ENCODE measurements at places on chromosomes 1 and 21.

- DNase-seq, result no peak
These were observed 267.2 kb upstream of the SGIP1 start for GRCh38 chr1:66266756-66267155.

DNA sequence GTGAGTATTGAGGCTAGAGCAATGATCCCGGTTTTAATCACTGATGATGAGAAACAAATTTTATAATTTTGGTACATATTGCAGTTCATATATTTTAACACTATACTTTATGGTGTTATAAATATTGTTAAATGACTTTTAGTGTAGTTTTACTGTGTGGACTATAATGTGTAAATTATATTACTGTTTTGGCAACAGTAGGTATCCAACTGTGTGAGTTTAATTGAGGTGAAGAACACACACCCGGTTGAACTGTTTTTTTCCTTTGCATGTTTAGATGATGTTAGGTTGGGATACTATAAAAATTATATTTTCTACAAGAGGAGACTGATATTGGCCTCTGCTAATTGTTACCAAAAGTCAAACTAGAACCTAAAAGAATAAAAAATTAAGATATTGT is 166.5 kb downstream of the SDCCAG8 start:
- no peak for DNase-seq

DNA sequence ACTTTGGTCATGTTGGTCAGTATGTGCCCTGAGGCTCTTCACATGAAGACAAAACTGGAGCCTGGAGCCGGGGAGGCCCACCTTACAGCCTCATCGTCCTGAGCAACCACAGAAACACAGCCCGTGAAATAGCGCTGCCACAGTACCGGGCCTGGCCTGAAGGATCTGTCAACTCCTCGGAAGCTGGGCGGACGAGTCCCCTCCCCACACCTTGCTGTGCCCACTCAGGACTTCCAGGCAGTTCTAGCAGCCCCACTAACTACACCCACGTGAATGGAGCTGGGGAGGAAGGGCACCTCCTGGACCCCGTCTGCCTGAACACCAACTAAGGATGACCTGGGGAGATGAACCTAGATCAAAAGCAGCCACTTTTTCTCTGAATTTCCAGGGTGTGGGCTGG is 24.7 kb downstream of the SDE2 start:
- DNase-seq, result no peak

DNA sequence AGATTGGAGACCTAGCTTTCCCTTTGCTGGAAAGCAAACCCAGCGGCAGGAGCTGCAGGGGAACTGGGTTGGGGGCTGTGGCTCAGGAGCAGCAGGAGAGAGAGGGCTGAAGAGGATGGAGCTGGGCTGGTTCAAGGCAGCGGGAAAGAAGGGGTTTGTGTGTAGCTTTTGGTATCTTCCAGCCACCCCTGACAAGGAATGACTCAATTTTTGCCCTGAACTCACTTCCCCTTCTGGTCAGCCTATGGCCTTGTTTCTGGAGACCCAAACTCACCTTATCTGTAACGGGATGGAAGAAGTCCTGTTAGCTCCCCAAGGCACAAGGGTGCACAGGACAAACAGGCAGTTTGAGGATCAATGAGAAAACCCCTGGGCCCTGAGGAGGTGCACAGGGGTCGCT is 13.1 kb downstream of the C1orf115 start:
- no peak for DNase-seq

GRCh38 chr1:36175137-36176095 is 19.5 kb downstream of the MAP7D1 start:
- DNase-seq, result no peak

- no peak for DNase-seq
These were observed 53.9 kb downstream of the OPTC start for GRCh38 chr1:203547771-203548421.

DNA sequence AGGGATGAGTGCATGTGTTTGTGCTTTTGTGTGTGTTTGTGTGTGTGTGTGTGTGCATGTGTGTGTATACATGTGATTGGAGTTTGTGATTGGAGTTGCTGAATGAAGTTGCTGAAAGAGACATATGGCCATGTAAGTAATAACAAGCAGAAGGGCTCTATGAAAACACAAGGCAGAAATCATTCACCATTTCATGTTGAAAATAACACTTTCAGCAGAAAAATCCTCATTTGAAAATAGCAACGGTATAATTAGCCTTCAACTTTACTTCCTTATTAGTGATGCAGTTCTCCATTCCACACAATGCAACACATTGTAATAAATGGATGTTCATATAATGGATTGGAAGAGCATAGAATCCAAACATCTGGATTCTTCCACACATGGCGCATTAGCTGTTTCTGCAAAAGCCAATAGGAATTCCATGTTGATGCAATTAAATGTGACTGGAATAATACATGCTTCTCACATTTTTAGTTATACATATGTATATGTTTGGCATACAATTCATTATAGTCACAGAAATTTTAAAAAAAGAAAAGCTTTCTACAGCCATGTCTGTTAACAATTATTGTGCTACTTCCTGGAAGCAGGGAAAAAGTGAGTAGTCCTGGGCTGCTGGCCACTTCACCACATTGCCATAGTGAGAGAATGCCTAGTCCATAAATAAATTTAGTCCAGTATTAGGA is 538.0 kb downstream of the LTN1 start:
- no peak for DNase-seq

- DNase-seq, result no peak
These were observed 32.7 kb downstream of the FHAD1 start for GRCh38 chr1:15279576-15280230.

DNA sequence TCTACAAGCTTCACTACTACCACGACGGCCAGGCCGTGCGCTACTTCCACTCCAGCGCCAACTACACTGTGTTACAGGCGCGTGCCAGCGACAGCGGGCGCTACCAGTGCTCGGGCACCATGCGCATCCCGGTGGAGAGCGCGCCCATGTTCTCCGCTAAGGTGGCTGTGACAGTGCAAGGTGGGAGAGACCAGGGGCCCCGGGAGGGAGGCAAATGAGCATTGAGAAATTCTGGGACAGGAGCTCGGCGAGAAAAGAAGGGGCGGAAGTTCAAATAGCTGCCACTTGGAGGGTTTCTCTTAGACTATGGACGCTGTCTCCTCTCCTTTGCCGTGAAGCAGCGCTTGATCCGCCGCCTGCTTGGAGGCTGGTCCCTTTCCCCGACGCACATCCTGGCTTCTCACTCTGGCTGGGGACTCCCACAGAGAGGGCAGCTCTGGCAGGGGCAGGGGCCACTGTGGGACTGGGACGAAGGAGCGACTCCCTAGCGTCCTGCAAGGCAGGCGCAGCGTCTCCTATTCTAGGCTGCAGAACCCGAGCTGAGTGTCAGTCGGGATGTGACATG is 4.6 kb downstream of the FCRLB start:
- DNase-seq, result peak; percentile 52

- no peak for DNase-seq
These were observed 1441.0 kb downstream of the BRINP3 start for GRCh38 chr1:189036628-189037027.

DNA sequence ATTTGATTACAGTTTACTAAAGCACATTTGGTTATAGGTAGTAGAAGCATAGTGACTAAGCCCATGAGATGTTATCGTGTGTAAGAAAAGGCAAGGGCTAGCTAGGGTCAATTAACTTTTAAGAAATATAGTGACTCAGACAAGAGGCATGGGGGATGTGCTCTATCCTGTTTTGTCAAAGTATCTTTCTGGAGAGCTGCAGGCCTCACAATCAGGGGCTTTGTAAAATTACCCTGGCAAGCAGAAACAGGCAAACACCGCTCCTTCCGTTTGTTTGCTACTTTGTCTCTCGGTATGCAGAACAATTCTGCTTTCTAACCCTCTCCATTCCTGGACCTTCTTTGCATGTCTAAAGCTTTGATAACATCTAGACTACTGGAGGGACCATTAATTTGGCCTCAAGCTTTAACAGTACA is 26.1 kb upstream of the ZNF697 start:
- no peak for DNase-seq

GRCh38 chr1:111221276-111221632 is 6.3 kb upstream of the CHI3L2 start:
- DNase-seq, result no peak

DNA sequence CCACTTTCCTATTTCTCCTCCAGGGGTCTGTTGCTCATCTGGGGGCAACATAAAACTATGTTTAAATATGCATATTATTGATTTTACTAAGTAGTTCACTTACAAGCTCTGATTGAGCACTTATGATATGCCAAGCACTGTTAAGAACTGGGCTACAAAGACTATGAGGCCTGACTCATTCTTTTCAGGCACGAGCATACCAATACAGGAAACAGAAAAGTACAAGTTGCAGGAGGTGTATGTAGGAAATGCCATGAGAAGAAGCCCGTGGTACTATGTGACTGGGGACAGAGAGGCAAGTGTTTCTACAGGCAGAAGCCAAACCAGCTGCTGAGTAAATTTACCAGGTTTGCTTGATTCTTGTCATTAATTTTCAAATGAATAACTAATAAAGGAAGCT is 120.4 kb upstream of the PTGFR start:
- no peak for DNase-seq

DNA sequence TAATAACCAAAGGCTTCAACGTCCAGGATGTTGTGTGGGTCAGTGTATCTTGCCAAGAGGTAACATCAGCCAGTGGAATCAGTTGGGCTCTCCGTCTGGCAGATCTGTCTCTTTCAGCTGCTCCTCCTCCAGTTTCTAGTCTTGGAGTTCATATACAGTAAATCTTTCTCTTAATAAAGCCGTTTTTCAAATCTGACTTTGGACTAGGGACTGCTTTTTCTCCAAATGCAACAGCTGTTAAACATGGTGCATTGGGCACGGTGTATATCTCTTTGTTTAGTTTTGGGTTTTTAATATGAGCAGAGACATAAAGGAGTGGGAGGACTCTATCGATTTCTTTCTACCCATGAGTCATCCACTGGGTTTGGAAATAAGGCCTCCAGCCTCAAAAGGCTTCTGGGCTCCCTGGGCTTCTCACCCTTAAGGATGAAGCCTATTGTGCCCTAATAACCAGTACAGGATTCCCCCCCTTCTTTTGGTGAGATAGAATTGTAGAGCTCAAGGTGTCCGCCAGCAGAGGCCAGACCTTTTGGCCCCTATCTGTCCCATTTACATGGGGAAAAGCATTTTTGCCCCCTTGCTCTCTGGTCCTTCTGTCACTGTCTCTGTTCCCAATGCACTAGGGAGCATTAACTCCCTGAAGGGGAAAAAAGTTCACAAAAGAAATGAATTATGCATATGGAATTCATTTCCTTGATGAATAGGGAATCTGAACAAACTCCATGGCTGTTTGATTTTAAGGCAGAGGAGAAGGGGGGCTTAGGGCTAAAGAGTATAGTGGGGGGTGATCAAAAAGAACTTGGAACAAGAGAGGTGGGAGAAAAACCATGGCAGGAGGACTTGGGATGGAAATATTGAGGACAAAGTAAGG is 86.0 kb downstream of the PBX1 start:
- no peak for DNase-seq

- no peak for DNase-seq
These were observed 123.1 kb downstream of the MATN1 start for GRCh38 chr1:30600258-30600657.

- DNase-seq, result no peak
These were observed 27.3 kb upstream of the LRRN2 start for GRCh38 chr1:204712708-204713430.

GRCh38 chr21:40187946-40188654 is 320.9 kb downstream of the PCP4 start:
- no peak for DNase-seq

DNA sequence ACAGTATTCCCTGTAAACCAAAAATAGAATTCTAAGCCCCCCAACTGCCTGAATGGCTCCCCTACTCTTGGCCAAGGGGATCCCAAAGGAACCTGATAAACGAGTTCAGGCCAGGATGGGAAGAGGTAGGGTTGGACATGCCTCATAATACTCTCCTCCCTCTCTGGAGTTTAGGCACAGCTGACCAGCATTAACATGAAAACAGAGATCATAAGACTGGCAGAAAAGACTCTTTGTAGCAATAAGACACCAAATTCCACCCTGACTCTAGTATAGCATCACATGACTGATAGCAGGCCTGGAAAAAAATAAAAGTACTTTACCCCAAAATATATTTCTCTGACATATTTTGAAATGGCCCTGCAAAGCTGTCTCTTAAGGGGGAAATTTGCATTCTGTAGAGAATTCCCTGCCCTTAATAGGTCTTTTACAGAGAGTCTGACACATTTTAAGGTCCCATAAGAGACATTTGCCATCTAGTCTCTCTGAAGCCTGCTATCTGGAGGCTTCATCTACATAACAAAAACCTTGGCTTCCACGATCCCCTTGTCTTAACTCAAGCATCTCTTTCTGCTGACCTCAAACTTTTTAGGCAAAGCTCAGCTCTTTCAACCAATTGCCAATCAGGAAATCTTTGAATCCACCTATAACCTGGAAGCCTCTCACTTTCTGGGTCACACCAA is 55.9 kb downstream of the SIK1 start:
- no peak for DNase-seq

DNA sequence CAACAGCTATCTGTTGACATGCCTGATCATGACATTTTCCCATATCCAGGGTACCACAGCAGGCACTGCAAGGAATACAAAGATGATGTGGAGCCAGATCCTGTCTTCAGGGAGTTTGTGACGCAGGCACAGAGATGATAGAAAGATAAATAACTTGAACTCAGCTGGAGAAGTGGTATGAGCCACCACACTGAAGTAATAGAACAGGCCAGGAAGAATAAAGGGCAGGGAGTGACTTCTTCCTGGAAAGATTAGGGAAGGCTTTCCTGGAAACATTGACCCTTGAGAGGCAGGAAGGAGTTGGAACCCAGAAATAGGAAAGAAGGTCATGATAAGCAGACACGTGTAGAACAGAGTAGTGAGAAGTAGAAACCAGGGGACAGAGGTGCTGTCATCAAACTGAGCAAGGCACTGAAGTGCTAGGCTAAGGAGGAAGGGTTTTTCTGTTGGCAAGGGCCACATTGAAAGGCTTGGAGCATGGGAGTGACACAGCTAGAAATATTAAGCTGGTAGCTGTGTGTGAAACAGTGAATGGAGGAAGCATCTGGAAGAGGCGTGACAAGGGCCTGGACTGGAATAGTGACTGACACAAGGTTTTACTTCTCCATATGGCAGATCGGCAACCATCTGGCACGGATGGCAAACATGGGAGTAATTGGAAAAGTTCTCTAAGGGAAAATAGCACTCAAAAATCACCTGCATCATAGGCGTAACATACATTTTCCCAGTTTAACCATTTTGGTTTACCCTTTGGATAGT is 68.4 kb downstream of the AK5 start:
- no peak for DNase-seq

GRCh38 chr1:86409416-86410021 is 13.4 kb upstream of the ODF2L start:
- no peak for DNase-seq

GRCh38 chr1:40750451-40750908 is 33.1 kb upstream of the KCNQ4 start:
- DNase-seq, result no peak

GRCh38 chr21:26170471-26171257 is at the start of gene APP:
Gene APP, minus strand, starts transcription at chr21:26170770. Its CDS starts 150 bp downstream, at chr21:26170620.
- peak; percentile 96 for DNase-seq

- no peak for DNase-seq
These were observed 52.6 kb downstream of the DESI2 start for GRCh38 chr1:244705261-244706234.

GRCh38 chr1:201253411-201253810 is 29.9 kb upstream of the PKP1 start:
- DNase-seq, result no peak

- DNase-seq, result no peak
These were observed 7.8 kb upstream of the CHI3L2 start for GRCh38 chr1:111219557-111220286.
